Activated gamma-delta T cell treated with Interleukin-2 at 50 U/mL for 16 hours (primary cell): ENCODE measurements at places on chromosomes 11 and 22.

GRCh38 chr22:22683668-22684361, 39.4 kb downstream of the GGTLC2 start:
- DNase-seq = no peak

GRCh38 chr11:58832056-58832645, 12.4 kb downstream of the GLYATL2 start:
- DNase-seq = no peak

- no peak for DNase-seq
Observed at GRCh38 chr22:41949297-41949965, 2.5 kb upstream of the CENPM start.

- DNase-seq = no peak
Observed at GRCh38 chr11:122593473-122594420, 61.8 kb upstream of the UBASH3B start.

DNA sequence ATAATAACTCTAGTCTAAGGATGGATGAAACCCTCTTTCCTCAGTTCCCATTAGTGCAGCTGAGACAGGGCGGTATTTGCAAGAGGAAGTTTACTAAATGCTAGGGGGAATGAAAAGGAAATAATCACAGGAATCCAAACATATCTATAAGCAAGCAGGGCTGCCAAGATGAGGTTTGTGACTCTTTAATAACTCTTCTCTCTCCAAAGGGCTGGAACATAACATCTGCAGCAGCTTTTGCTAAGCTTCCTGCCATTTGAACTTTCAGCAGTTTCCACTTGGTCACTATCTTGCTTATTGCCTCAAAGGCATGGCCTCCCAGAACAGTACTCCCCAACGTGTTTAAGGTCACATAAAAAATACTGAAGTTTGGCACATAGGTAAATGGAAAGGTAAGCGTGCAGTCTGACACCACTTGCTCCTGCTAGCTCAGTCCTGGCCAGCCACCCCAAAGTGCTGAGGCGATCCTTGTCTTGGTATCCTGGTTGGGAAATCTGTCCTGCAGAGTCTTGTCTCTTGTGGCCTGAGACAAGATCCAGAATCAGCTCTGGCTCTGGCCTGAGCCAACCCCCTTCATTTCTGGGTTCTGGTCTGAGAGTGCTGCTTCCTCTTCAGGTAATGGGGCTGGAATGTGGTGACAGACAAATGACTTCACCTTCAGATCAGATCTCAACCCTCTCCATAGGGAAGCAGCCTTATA, 81.8 kb downstream of the KCNC1 start:
- no peak for DNase-seq

DNA sequence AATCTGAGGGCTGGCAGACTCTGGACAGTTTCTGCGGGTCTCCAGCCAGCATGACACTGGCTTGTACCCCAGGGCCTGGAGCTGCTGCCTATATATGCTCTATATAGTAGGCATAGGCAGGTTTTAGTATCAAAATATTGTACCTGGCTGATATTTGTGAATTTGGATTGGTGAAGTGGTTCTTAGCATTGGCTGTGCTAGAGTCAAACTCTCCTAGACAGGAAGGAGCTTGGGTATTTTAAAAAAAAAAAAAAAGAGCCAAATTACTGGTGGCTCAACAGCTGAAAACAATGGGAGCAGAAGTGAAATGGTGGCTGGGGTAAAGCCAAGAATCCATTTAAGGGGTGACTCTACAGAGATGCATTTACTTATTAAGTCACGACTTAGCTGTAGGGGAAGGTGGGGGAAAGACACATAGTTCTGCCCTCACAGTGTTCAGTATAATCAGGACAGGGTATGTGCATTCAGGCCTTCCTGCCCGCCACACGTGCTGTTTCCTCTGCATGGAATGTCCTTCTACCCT, 11.0 kb upstream of the MTFP1 start:
- no peak for DNase-seq

DNA sequence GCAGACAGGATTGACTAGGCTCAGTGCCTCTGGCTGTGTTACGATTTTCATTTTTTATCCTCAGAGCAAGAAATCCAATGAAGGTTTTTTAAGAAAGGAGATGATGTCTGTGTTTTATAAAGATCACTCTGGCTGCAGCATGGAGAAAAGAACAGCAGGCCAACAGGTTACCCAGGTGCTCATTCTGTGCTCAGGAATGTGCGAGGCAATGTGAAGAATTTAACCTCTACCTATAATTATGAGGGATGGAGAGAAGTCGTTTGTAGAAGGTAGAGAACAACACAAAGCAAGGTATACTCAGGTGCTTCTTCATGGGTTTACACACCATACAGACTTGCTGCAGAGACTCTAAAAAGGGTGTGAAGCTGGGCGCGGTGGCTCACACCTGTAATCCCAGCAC, 10.0 kb upstream of the RTCB start:
- no peak for DNase-seq

DNA sequence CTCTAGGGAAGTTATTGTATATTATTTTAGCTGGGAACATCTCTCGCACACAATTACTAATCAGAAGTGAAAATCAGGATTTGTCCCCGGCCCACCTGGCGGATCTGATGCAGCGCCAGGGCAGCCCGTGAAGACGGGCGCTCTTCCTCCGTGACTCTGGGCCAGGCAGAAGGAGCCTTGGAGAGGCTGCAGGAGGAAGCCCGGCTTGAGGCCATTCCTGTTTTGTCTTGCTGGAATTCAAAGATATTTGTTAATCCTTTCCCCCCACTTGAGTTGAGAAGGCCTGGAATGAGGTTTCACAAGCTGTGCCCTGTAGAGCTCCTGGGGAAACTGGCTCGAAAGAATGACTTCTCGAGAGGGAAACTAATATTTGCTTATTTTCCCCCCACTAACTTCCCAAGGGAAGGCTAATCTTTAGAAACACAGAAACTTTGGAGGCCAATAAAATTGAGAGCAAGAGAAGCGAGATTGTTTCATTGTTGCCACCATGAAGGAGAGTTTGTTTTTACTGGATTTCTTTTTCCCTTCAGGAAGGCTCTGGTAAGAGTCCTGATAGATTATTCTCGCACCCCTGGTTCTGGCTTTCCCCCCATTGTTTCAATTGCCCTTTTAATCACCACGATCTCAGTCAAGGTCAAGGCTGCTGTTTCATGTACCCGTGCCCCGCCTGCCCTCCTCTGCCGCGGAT, 92.8 kb upstream of the SEPTIN5 start:
- no peak for DNase-seq

DNA sequence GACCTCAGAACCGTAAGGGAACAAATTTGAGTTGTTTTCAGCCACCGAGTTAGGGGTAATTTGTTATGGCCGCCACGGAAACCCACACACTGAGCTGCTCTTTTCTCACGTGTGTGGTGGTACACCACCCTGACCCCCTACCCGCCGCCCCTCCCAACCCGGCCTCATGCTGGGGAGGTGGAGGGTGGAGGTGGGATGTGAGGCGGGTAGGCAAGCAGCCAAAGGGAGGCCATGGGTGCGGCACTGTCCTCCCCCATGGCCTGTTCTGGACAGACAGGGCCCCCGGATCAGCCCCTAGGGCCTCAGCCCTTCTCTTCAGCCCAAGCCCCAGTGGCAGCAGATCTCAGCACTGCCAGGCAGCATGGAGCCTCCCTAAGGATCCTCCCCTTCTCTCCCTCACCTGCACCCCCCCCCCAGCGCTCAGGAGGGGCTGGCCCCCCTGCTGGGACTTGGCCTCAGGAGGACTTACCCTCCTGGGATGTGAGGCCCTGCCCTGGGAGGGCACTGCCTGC, 7.9 kb downstream of the PRR5 start:
- peak; percentile 26 for DNase-seq

DNA sequence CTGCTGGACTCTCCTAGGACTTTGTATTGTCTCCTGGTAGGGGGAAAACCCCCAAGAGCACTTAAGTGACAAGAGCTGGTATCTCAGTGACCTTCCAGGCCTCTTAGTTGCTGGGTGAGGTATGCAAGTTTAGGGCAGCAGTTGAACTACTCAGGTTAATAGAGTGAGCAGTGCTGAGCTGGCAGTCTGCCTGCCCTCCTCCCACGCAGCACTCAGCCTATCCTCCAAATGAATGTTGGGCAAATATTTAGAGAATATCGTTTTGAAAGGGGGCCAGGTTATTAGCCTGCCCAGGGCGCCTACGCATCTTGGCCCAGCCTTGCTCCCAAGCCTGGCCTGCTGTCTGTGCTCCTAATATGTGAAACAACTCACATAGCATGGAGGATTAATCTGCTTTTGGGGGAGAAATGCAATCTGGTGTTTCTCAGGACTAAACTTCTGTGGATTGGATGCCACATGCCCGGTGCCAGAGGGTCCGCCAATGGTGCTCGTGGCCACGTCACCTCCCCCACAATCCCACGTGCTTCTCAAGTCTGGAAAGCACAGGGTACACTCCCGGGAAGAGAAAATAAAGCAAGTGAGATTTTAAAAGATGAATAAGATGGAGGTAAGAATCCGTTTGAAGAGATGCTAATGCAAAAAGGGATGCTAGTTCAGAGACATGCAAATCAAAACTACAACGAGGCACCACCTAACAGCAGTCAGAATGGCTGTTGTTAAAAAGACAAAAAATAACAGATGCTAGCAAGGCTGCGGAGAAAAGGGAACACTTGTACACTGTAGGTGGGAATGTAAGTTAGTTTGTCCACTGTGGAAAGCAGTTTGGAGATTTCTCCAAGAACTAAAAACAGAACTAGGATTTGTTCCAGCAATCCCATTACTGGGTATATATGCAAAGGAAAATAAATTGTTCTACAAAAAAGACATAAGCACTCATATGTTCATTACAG, 67.7 kb downstream of the SPON1 start:
- DNase-seq = no peak
